ENCODE measurements at places on chromosomes 3 and 15.
A peak's percentile ranks its signal among the peaks of the same experiment; 100 is the strongest.

DNA sequence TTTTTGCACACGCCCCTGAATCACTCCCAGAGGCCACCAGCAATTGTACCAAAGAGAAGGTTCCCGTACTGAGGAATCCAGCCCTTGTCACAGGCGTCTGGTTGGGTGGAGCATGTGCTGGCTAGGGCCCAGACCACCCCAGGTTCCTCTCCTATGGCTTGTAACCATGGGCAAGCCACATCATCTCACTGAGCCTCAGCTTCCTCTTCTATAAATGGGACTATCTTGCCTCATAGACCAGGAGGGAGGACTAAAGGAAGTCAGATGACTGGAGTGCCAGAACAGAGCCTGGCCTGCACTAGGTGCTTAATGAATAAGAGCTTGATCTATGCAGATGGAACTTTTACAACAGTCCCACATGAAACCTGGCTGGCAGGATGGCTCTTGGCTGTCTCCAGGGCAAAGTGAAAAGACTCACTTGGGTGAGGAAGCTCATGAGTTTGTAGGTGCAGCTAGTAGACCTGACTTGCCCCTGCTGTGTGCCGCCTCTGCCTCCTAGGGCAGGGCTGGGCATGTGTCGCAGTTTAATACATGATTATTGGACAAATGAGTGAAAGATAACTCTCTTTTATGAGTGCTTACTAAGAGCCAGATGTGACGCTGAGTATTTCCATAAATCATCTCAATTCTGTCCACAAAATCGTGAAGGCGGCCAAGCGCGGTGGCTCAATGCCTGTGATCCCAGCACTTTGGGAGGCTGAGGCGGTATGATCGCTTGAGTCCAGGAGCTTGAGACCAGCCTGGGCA lies 29.3 kb downstream of the CTSH start:
- DNase-seq = no peak

GRCh38 chr3:155425396-155425795 lies 131.9 kb upstream of the STRIT1 start:
- no peak for DNase-seq

GRCh38 chr3:46397111-46397510 lies 9.8 kb downstream of the CCR5AS start:
- DNase-seq = no peak

GRCh38 chr3:192751148-192751547 lies 23.8 kb upstream of the FGF12 start:
- no peak for DNase-seq

DNA sequence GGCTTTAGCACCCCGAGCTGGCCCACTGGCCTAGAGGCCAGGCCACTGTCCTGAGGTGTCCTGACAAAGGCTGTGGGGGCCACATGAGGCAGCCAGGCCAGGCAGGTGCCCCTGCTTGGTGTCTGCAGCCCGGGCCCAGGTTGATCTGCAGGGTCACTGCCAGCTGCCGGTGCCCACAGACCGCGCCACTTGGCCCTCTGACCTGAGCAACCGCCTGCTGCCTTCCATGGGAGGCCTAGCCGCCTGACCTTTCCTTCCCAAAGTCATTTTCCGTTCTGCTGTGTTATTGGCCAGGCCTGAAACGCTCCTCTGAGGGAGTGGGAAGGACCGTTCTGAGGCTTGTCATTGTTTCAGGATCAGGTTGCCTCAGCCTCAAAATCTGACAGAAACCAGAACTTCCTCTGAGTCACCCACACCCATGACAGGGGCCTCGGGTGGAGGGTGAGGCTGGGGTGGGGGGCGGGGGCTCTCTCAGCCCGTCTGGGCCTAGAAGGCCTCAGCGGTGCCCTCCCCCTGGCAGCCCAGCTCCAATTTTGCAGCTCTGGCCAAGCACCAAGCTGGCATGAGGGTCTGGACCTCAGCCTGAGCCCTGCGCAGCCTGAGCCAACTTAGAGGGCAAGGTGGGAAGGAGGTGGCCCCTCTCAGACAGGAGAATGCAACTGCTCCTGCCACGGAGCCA lies 140.7 kb upstream of the MEF2A start:
- DNase-seq = peak; percentile 37

GRCh38 chr3:13594146-13594545 lies 45.2 kb downstream of the FBLN2 start:
- no peak for DNase-seq

GRCh38 chr3:103067963-103068362 lies 633.1 kb downstream of the ZPLD1 start:
- DNase-seq = no peak

- no peak for DNase-seq
These were observed 44.1 kb downstream of the CD86 start for GRCh38 chr3:122099255-122099654.

DNA sequence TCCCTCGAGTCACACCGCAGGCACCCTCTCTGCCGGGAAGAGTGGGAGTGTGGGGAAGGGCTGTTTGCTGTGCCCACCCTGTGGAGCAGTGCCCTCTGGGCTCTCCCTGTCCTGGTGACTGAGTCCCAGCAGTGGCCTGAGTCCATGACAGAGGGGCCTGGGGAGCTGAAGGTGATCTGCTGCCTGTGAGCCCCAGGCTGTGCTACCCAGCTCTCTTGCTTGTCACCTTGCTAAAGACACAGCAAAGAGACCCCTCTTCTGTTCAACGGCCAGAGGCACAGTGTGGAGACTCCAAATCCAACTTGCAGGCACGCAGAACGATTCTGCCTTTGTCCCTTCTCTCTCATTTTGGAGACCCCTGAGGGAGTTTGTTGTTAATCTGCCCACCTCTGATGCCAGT lies 232.6 kb downstream of the OPA1 start:
- no peak for DNase-seq

DNA sequence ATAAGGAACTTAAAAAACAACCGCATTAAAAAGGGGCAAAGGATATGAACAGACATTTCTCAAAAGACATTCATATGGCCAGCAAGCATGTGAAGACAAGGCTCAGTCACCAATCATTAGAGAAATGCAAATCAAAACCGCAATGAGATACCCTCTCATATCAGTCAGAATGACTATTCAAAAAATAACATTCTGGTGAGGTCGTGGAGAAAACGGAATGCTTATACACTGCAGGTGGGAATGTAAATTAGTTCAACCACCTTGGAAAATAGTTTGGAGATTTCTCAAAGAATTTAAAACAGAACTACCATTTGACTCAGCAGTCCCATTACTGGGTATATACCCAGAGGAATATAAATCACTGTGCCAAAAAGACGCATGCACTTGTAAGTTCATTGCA lies 496.6 kb upstream of the SGO1 start:
- no peak for DNase-seq

GRCh38 chr3:126858401-126858800 lies 124.5 kb upstream of the PLXNA1 start:
- no peak for DNase-seq

GRCh38 chr15:71125831-71126450 lies 10.7 kb downstream of the THSD4 start:
- DNase-seq = no peak

- DNase-seq = no peak
These were observed 127.0 kb downstream of the TFDP2 start for GRCh38 chr3:142022381-142022780.

DNA sequence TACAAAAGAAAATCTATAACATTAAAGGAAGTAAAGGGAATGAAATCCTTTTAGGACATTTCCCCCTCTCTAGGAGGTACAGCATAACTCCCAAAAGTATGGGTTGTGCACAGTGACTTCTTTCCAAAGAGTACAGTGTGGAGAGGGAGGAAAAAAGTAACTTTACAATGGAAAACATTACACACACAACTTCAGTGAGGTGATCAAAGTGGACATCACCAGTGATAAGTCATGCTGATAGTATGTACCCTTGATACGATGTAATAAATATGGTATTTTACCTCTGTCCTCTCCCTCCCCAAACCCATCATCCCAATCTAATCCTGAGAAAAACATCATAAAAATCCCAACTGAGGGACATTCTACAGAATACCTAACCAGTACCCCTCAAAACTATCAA lies 10.8 kb downstream of the PLD1 start:
- DNase-seq = no peak

- no peak for DNase-seq
These were observed 8.5 kb downstream of the EIF4G1 start for GRCh38 chr3:184322731-184323487.

DNA sequence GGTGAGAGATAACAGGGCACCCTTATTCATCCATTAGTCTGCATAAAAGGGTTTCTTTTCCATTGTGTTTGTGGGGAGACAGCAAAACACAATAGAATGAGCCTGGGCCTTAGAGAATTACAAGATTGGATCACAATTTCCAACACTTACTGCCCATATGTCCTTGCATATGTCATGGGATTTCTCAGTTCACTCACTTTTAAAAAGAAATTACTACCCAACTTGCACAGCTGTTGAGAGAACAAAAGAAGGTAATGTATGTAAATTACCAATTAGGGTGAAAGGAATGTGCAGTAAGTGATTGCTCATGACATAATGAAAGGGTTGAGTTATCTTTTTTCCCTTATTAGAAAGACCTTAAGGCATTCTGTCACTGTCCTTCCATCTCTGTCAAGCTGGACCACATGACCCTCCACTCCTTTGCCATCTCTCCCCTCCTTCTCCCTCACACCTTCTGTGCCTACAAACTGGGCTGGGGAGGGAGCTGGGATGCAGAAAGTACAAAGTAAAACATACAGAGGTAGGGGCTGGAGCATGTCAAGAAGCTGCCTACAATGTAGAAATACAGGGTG lies 244.2 kb downstream of the ZMAT3 start:
- DNase-seq = no peak

GRCh38 chr3:63972987-63973386 lies 50.3 kb downstream of the PSMD6 start:
- no peak for DNase-seq

DNA sequence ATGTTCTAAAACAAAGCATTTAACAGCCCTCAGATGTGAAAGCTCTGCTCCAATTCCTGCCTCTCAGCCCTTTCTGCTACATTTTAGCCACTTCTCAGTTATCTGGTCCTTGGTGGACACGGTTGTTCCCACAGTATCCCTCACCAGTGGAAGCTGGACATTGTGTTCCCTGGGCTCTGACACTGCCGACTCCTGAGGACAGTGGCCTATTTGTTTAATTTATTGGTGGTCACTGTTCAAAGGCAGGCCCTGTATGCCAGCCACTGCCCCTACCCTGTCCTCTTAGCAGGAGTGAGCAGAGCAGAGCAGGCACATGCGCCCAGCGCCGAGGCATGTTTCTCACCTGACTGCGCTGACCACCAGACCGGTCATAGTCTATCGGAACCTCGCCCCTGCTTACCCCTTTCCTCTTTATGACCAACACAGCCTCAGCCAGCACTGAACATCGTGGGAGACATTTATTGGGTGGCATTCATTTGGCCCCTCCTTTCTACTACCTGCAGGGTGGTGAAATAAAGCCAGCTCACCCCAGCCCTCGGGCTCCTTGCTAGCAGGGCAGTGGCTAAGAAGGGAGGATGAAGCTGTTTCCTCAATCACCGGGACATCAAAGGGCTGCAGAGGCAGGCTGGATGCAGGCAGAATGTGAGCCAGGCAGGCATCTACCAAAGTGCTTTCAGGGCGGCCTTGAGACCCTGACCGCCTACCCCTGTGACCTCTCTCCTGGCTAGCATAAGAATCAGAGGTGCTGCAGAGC lies 54.3 kb upstream of the HACD2 start:
- DNase-seq = no peak

DNA sequence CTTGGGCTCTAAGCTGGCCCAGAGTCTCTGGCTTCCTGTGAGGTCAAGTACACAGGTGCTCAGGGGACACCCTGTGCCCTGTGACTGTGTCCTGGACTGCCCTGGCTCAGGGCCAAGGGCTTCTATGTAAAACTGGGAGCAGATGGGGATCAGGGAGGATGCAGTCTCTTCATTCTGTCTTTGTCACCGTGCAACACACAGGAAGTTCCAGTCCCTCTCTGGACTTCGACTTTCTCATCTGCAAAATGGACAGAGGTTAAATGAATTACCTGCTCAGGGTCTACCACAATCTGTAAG lies 61.9 kb upstream of the TLE3 start:
- no peak for DNase-seq

DNA sequence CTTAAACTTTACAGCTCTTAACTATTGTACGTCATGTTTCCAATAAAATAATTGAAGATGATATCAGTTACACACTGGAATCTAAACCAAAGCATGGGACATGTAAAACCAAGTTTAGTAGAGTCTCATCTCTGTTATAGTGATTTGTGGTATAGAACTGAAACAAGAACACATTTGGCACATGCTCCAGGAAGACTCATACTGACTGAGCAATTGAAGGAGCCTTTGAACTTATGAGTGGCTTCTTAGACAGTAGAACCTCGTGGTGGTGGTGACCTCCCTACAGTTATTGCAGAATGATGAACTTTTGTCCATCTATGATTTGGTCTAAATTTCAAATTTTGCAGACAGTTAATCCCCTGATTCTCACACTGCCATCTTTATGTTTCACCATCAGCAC lies 729.7 kb downstream of the ROBO1 start:
- DNase-seq = no peak

DNA sequence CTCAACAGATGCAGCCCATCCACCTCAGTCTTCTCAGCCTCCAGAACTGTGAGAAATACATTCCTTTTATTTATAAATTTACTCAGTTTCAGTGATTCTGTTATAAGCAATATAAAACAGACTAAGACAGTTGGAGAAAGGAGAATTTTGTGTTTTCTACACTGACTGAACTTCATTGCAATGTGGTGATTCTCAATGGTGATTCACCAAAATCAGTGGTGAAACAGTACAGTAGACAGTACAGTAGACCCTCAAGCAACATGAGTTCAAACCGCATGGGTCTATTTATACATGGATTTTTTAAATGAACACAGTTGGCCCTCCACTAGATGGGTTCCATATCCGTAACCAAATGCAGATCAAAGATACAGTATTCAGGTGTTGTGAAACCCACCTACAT lies 403.1 kb upstream of the TGFBR2 start:
- DNase-seq = no peak

GRCh38 chr3:106675451-106675850 lies 701.8 kb upstream of the CCDC54 start:
- no peak for DNase-seq

GRCh38 chr3:88584451-88584850 lies 434.7 kb downstream of the C3orf38 start:
- DNase-seq = no peak

- DNase-seq = no peak
These were observed 24.7 kb upstream of the EOMES start for GRCh38 chr3:27746838-27747237.

DNA sequence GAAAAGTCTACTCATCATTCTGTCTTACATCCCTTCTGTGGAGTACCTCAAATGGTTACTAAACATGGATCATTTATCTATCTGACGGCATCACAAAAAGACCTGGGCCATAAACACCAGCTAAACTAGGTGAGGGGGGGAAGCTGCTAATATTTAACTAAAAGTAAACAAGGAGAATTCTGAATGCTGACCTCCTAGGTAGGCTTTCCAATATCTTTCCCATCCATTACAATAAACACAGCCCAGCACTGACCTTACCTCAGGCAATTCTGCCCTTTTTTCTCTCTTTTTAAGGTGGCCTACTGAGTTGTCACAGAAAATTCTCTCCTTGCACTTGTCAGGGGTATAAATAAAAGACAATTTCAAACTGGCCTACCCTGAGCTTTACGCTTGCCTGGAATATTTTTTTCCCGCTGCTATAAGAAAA lies 33.1 kb downstream of the USF3 start:
- DNase-seq = no peak
